Hematopoietic multipotent progenitor cell treated with erythropoietin and hydrocortisone succinate and interleukin-3 and kit ligand, for 15 days (in vitro differentiated cells): ENCODE measurements at places on chromosomes 2 and 18.

DNA sequence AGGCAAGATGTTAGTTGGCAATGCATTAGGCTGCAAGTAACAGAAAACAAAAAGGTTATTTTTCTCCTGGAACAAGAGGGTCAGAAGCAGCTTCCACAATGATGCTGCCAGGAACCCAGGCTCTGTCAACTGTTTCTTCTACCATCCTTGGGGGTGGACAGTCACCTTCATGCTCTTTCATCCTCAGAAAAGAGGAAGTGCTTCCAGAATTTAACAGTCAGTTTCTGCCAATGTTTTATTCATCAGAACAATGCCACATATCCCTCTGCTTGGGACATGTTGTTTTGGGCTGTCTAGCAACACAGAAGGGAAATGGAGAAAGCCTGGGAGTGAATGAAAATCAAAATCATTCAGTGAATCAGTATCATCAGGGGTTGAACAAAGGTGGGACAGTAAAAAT is 7.1 kb downstream of the TMEM182 start:
- DNase-seq: no peak

DNA sequence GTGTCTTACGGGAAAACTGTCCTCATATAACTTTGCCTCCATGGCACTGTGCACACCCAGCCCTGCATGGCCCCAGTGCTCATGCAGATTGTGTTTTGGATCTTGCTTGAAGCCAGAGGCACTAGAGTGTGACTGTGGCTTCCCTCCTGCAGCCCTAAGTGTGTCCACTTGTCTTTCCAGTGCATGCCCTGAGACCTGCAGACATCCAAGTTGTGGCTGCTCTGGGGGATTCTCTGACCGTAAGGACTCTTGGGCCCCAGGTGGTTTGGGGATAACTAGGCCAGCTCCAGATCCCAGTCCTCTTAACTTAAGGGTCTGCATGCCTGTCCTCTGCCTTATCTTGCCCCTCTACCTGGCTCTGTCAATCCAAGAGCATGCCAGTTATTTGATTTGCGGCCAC is 96.6 kb downstream of the PLB1 start:
- DNase-seq: no peak

DNA sequence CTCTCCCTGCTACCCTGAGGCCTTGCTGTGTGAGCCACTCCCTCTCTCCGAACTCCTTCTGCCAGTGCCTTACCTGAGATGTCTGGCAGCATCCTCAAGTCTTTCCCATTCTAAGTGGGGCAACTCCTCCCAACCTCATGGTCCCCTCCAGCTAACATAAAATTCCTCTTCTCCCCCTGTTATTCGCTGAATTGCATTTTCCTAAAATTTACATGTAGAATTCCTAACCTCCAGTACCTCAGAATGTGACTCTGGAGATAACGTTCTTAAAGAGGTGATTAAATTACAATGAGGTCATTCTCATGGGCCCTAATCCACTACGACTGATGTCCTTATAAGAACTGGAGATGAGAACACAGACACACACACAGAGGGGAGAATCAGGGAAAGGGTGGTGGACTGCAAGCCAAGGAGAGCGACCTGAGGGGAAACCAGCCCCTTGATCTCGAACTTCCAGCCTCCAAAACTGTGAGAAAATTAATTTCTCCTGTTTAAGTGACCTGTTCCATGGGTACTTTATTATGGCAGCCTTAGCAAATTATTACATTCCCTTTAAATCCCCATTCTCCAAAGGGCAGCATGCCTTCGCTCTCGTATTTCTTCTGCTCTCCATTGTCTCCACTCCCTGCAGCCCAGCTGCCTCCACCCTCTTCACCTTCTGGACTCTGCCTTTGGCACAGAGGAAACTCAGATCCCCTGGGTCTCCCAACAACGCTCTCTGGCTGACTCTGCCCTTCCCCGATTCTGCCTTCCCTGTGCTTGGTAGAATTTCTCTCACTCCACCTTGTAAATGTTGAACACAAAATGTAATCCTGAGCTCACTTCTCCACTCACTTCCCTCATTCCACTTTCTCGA is 70.5 kb downstream of the TGIF1 start:
- DNase-seq: no peak

GRCh38 chr18:49856496-49856895 is 43.2 kb upstream of the ACAA2 start:
- DNase-seq: no peak

GRCh38 chr2:88832311-88832991 is 141.0 kb downstream of the RPIA start:
- no peak for DNase-seq

- no peak for DNase-seq
Measured at GRCh38 chr2:239455436-239456203, 54.8 kb upstream of the HDAC4 start.

DNA sequence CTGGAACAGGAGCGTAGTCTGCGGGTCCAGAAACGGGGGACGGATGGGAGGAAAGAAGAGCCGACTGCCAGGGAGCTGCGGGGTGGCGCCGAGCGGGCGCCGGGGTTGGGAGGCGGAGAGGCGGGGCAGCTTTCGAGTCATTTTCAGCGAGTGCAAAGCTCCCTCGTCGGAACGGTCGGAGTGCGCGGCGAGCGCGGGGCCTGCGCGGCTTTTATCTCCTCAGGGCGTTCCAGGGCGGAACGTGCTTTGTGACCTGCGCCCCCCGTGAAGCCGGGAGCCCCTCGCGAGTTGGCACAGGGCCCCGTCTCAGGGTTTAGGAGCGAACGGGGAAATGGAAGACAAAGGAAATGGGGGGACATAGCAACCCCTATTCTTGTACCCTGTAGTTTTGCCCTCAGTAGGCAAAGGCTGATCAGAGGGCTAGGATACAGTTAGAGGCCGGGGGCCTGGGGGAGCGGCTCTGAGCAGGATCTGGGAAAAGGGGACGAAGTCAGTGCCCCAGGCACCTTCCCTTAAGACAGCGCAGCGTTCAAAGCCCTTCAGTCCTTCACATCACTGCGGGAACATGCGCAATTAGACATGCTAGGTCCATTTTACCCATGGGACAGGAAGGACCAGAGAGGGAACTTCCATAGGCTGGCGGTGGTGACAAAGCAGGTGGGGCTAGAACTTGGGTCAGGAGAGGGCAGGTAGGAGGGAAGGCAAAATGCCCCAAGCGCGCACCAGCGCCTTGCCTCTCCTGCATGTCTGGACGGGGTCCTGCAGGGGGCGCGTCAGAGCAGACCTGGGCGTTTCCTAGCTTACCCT is 60.1 kb upstream of the IL1RL1 start:
- peak; percentile 42 for DNase-seq

GRCh38 chr18:75783566-75784281 is 356.2 kb upstream of the SMIM21 start:
- DNase-seq: no peak

DNA sequence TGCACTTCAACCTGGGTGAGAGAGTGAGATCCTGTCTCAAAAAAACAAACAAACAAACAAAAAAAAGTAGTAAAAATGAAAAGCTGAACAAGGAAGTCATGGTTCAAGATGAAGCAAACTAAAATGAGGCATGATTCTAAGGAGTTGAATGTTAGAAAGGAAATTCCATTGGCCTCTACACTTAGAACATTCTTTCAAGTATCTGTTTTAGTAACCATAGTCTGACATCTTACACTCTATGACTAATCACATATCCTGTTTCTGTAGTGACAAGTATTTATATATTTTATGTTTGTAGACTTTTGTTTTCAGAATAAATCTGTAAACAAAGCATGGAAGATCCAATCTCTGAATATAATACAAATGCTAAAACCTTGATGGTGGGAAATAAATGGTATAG is 164.1 kb downstream of the KIAA1328 start:
- no peak for DNase-seq

DNA sequence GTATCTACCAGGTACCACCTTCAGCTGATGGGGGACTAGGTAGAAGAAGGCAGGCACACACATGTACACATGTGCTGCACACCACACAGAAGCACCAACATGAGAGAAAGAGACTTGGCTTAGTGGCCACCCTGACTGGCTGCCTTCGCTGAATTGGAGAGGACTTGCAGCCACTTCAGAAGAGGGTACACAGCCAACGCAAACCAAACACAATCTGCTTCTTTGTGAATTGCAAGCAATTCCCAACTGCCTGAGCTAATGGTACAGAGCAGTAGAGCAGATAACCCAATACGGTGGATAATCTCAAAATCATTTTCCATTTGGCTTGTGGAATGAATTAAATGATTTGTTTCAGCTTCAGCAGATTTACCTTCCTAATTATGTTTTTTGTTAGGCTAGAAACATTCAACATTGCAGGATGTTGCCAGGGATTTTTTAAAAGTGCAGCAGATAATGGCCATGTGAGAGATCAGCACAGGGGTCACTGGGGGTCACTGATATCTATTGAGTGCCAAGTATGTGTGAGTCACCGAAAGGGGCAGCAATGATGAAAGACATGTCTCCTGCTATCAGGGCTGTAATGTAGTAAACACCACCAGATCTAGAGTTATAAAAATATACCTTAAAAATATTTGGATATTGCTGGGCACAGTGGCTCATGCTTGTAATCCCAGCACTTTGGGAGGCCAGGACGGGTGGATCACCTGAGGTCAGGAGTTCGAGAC is 652.6 kb downstream of the BCL11A start:
- no peak for DNase-seq

DNA sequence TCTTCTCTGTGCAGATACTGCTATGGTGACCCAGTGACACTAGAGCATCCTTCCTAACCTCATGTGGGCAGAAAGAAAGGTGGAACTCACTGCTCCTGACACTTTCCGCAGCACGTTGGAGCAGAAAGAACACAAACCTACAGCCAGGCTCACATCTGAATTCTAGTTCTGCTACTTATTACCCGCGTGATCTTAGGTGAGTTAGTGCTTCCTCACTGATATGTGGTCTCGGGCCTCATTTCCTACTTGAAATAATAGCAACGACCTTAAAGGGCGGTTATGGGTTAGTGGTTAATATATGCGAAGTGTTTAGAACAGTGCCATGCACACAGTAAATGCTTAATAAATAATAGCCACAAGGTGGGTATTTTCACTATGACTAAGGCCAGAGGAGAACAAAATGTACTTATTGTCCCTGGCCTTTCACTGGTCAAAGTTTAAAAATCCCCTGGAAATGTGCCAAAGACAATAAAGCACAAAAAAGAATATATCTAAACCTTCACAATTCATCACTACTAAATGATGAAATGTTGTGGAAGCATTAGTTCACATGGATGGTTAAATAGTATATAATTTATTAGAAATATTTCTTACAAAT is 66.6 kb downstream of the MYOM1 start:
- DNase-seq: no peak

GRCh38 chr2:200587007-200587616 is 1.3 kb downstream of the AOX1 start:
- no peak for DNase-seq

GRCh38 chr2:191617575-191617974 is 60.4 kb upstream of the NABP1 start:
- DNase-seq: no peak

GRCh38 chr2:79512442-79513401 is at the start of gene CTNNA2:
TSS of gene CTNNA2 (plus strand) at chr2:79513051.
- peak; percentile 5 for DNase-seq

- no peak for DNase-seq
Measured at GRCh38 chr2:209411296-209411695, 12.6 kb upstream of the MAP2 start.

GRCh38 chr2:96556441-96557330 is 20.1 kb downstream of the ARID5A start:
- no peak for DNase-seq

GRCh38 chr18:32753656-32754260 is 19.1 kb downstream of the KLHL14 start:
- DNase-seq: no peak

GRCh38 chr2:15811367-15811766 is 129.0 kb upstream of the MYCN start:
- no peak for DNase-seq

DNA sequence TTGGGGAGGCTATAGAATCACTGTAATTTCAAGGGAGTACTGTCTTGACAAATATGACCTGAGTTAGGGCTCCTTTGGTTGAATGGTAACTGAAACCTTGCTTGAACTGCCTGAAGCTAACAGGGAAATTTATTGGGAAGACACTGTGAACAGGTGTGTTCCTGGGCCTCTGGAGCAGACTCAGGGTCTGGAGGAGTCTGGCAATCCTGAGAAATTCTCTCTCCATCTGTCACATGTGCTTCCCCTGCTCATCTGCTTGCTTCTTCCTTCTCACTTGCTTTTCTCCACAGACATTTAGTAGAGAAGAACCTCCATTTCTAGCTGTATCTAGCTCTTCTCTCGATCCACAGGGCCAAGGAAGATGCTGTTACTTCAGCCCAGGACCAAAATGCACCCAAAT is 476.5 kb downstream of the LRP1B start:
- DNase-seq: no peak
